ENCODE measurements at places on chromosomes 2 and 18.

- DNase-seq = no peak
These were observed 55.1 kb upstream of the EML4 start for GRCh38 chr2:42114091-42114490.

DNA sequence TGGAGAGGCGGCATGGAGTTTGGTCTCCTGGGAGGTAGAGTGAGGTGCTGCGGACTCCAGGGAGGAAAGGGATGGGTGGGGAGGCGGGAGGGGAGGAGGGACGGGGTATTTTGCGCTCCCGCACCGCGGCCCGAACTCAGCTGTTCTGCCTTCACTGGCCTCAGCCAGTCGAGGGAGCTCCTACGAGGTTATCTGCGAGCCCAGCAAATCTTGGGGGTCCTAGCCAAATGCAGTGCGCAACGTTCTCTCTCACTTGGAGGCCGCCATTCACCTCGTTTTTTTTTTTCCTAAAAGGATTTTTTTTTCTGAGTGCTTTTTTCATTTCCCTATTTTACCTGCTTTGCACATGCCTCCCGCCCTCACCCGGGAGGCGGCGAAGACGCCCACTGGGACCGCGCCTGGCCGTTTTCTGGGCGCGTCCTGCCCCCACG is 877 bp upstream of the BCL2L11 start:
- DNase-seq = no peak

DNA sequence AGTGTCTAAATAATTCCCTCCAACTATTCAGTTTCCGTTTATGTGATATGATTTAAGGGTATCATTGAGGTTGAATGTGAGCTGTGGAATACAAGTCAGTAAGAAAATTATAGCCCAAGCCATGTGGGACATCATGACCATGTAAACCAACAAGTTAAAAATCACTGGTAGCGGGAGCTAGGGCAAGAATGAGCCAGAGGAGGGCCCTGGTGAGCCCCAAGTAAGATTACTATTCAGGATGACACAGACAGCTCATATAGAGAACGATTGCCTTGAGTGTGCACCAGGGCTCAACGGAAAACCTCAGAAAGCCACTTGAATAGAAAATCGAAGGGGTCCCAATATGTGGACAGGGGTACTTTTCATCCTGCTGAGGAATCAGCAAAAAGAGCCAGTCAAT is 87.8 kb upstream of the RBMS1 start:
- DNase-seq = no peak

- DNase-seq = no peak
These were observed 117.9 kb downstream of the MYCN start for GRCh38 chr2:16058256-16058655.

DNA sequence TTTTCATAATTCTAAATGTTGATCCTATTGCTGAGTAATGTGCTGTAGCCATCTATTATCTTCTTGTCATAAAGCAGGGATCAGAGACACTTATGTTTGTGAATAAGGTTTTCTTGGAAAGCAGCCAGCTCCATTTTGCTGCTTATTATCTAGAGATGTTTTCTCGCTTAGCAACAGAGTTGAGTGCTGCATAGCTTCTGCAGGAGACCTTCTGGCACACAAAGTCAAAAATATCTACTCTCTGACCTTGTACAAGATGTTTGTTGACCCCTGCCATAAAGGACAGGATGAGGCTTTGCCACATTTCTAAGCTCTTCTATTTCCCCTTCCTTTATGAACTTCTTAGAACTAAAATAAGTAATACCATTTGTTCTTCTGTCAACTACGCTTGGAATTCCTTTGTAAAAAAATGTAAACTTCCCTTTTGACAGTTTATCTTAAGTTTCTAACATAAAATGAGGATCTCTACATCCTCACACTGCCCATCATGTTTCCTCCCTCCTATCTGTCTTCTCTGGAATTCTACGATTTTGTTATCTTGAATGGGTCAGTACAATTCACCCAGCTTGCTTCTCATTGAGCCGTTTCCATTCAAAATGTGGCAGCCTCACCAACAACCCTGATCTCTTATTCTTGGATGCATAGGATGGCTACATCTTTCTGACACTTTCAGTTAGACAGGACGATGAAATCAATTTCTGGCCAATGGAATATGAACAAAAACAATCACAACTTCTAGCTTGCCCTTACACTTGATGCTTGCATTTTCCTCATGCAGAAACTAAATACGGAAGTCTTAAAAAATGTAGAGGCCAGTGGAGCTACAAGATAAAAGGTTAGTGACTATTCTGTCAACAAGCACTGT is 1377.0 kb downstream of the SUCLG1 start:
- DNase-seq = no peak

DNA sequence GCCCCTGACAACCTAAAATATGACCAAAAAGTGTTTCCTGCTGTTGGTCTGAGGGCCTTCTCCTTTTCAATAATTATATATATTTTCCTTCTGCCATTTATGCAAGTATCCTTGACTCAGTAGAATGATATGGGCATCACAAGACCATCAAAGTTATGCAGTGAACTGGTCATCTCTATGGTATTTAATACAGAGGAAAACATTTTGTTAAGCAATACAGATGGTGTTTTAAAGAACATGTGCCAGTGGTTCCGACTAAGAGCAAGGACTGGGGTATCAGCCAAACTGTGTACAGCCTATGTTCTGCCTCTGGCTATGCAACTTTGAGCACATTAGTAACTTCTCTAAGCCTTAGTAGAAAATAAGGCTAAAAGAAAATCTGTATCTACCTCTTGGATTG is 179.0 kb downstream of the TRABD2A start:
- no peak for DNase-seq

DNA sequence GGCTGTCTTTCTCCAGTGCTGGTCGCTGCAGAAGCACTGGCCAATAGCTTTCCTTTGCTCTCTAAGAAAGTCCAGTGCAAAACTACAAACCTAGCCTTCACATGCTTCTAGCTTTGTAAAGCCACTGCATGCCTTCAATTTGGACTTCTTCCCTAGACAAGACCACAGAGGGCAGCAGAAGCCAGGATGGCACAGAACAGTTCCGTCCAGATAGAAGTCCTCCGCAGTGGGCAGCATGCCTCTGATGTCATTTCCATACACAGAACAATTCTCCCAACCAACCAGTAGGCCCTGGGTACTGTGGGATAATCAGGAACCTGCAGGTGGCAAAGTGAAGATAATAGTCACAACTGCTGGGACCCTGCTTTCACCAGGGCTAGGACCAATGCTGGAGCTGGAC is 3.3 kb downstream of the ST6GAL2 start:
- no peak for DNase-seq
